Kidney capillary endothelial cell (primary cell): ENCODE measurements at places on chromosomes 3 and 15.

- DNase-seq: no peak
These were observed 3.0 kb upstream of the VIPR1 start for GRCh38 chr3:42499478-42499871.

- DNase-seq: no peak
These were observed 37.0 kb downstream of the GNB5 start for GRCh38 chr15:52153900-52154895.

- DNase-seq: no peak
These were observed 466.0 kb downstream of the NLGN1 start for GRCh38 chr3:173863551-173863950.

DNA sequence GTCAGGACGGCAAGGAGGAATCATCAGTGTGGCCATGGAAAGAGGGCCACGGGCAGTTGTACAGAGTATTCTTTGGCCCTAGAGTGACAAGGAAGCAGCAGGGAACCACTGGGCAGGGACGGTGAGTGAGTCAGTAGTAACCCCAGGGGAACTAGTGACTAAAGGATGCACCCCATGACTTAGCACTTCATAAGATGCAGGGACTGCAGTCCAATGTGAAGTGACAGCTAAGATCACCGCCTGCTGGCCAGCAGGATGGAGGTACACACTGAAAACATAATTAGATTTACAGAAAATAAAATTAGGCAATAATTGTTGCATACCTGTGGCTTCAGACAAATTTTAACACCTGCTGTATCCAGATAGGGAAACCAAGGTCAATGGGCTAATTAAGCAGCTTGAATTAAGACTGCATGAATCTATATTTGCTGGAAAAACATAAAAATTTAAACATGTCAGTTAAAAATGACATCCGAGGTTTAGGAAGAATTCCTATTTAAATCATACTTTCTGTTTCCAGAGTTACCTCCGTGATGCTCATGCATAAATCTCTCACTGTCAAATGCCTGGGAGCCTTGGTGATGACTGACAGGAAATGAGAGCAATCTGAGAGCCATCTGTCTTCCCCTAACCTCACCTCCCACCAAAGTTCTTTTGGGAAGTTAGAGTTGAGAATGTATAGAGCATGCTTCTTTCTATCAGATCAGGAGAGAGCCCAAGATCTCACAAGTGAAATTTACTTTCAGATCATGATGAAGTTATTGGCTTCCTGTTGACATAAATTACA, 56.5 kb downstream of the DCLK3 start:
- DNase-seq: peak; percentile 70

DNA sequence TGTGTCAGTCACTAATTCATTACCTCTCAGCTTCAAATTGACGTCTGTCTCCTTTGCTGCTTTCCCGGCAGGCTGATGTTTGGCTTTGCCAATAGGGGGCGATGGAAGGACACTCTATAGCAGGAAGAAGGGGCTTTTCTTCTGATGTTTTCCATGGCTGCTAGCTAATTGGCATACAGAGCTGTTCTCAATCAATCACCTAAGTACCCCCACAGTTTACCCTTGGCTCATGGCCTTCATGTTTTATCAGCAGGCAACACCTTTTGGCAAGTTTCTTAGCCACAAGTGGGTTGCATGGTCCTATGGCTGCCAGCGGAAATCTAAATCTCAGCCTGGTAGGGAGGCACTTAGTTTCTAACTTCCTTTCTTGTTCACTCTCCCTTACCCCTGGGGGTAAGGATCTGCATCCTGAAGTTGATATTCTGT, 45.0 kb downstream of the ESYT3 start:
- DNase-seq: peak; percentile 50

GRCh38 chr15:91182101-91182500, 82.0 kb downstream of the SV2B start:
- no peak for DNase-seq

DNA sequence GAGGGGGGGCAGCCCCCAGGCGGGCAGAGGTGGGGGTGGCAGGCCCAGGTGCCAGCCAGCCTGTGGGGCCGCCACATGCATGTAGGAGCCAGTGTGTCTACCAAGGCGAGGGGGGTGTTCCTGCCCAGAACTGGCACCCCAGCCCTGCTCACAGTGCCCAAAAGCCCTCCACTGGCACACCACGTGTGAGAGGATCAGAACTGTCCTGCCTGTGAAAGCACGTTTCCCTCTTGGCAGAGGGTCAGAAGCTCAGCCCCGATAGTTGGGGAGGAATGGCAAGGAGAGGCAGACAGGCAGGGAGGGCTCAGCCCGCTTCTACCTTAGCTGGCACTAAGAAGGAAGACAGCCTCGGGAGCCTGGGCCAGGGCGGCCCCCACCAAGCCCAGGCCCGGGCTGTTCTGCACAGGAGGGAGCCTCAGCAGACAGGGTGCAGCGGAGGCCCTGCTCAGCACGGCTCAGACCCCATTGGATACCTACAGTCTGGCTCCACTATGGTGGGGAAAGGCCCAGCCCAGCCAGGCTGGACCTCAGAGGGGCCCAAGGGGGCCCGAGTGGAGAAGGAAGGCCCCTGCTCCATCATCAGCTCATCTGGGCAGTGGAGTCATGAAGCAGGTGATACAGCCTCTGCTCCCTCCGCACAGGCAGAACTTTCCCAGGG, 84.8 kb upstream of the LINGO1 start:
- DNase-seq: no peak

- no peak for DNase-seq
These were observed 457.1 kb upstream of the ADAMTS9 start for GRCh38 chr3:65144791-65145351.

- DNase-seq: no peak
These were observed 81.5 kb upstream of the KCNAB1 start for GRCh38 chr3:156038869-156039268.

DNA sequence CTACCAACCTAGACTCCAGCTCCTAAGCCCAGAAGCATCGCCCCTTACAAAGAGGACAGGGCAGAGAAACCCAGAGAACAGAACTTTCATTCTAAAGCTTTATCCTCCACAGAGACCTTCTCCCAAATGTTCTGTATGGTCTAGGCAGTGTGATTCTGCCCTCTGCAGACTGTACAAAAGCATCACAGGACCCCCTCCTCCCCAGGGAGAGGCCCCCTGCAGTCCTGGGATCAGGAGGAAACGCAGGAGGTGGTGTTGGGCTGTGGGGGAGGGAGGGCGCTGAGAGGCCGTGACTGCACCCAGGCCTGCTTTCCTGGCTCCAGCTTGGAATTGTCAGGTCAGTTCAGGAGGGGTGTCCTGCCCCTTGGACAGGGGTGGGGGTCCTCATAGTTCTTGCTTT, 101.3 kb downstream of the DGKG start:
- no peak for DNase-seq

DNA sequence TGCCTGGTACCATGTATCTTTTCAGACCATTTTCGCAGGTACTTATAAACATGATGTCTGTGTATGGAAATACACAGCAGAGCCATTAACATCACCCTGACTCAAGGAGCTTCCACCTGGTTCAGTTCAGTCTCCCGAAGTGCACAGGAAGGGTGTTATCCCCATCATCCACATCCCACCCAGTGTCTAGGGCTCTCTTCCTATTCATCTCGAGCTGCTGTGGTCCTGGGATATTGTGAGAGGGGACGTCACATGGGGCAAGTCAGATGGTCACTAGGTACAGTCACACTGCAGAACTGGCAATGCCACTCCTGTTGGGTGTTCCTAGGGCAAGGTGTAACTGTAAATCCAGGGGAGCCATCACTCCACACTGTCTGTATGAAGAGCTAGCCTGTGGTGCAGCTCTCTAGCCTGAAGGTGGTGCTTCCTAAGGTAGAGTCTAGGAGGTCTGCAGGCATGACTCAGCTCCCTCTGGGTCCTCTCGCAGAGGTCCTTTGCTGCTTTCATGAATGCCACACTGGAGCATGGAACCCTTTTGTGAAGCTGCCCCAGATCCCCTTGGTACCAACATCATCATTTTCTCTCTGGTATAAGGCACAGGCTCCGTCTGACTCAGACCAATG, 13.9 kb downstream of the ISLR2 start:
- DNase-seq: no peak

DNA sequence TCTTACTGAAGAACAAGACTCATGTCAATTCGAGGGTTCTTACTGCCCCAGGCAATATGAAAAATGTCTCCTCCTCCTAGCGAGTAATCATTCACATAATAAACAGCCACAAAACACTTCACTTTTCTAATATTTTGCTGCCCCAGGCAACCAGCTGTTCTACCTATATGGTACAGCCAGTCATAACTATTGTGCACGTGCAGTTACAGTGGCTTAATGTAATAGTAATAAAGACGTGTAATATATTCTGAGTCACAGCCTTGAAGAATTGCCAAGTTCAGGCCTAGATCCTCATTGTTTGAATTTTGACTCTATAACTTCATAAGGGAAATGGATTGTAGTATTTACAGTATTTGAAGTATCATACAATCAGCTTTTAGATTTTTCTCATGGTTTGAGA, 1250.0 kb upstream of the GBE1 start:
- no peak for DNase-seq

DNA sequence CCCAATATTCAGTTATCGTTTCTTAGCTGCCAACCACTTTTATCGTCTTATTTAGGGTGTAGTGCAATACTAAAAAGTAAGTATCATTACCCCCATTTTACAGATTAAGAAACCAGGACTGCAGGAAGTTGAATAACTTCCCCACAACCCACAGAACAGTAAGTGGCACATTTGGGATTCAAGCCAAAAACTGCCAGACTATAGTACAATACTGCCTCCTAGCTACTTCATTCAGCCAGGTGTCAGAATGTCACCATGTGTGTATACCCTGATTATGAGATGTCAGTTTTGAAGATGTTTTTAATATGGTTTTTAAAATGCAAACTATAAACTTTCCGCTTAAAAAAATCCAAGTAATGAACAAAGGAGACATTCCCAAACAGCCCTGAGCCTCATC, 74.2 kb upstream of the PROK2 start:
- DNase-seq: peak; percentile 18

DNA sequence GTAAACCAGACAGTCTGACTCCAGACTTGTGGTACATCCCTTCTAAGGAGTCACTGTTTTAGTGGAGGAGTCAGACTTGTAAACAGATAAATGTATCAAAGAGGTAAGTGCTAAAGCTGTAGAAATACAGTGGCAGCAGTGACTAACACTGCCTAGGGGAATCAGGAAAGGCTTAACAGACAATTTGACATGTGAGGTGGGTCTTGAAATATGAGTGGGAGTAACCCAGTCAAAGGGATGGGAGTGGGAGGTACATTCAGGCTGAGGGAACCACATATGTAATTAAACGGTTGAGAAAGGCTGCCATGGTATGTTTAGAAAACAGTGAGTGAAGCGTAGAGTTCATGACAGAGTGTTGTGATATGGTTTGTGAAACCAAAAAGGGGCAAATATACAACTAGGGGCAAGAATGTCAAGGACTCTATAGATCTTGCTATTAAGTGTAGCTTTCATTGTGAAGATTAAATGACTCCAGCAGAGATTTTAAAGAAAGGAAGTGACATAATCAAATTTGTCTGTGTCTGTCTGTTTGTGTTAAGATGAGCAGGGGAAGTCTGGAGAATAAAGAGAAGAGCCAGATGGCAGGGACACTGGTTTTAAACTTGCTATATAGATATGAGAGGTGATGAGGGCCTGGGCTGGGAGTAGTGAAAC, 11.2 kb upstream of the ALCAM start:
- DNase-seq: no peak

GRCh38 chr3:188153437-188154013, 432 bp upstream of the LPP start:
- peak; percentile 85 for DNase-seq

GRCh38 chr15:55183679-55184078, 13.1 kb downstream of the RSL24D1 start:
- peak; percentile 9 for DNase-seq

GRCh38 chr15:19973718-19974117, 567.9 kb downstream of the GOLGA6L6 start:
- no peak for DNase-seq

GRCh38 chr15:29102911-29103823, 166.5 kb downstream of the NSMCE3 start:
- DNase-seq: no peak

DNA sequence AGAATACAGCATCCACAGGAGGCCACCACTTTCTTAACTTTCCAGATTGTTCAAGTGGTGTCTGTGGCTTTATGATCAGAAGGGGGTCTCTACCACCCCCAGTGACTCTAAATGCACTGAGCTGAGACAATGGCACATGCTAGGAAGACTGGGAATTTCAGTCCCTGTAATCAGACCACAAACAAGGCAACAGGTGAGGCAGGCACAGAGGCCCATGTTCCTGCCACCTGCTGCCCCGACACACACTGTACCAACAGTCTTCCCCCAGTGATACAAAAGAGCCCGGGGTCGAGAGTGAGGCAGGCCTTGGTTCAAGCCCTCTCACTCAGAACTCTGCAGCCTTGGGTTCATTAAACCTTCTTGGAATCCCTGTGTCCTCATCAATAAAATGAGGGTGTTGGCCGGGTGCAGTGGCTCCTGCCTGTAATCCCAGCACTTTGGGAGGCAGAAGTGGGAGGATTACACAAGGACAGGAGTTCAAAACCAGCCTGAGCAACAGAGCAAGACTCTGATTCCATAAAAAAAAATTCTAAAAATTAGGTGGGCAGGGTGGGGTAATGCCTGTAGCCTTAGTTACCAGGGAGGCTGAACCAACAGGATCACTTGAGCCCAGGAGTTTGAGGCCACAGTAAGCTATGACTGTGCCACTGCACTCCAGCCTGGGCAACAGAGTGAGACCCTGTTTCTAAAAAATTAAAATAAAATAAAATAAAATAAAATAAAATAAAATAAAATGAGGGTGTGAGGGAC, 55.8 kb downstream of the ADCY5 start:
- no peak for DNase-seq

GRCh38 chr15:64521726-64522164, 61.4 kb downstream of the ZNF609 start:
- no peak for DNase-seq

DNA sequence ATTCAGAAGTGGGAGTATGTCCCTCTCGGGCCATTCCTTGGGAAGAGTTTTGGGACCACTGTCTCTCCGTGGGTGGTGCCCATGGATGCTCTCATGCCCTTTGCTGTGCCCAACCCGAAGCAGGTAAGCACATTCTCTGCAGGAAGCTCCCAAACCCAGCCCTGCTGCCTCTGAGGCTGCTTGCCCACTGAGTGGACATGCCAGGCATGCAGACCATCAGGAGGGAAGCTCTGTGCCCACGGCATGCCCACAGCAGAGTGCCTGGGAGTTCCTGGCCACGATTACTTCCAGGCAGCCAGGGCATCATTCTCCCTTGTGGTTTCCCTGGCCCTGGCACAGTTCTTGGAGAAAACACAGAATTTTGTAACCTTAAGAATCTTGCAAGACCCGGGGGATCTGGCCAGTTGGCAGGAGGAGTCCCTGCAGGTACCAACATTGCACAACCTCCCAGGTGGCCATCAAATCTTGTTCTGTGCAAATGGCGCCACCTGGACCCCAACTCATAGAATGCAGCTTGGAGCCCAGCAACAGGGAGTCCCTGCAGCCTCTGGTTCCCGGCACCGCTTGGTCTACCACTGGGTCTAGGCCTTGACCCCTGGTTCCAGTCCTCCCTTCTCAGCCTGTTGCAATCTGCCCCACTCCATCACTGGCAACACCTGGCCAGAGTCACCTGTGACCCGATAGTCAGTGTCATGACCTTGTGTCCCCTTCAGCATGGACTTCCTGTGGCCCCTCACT, 20.4 kb downstream of the FAH start:
- DNase-seq: peak; percentile 46

- peak; percentile 61 for DNase-seq
These were observed 6.9 kb downstream of the NEK11 start for GRCh38 chr3:131033480-131034080.

GRCh38 chr3:36540888-36541518, 160.7 kb downstream of the STAC start:
- peak; percentile 53 for DNase-seq
